ENCODE measurements at places on chromosomes 5 and 9. TPM values are rescaled to one million over a fixed set of nuclear protein-coding genes. Genes with fewer than 3 reads are reported as not detected.

ARHGEF28 gene
- total RNA-seq = 0.47 TPM

- H3K27ac ChIP-seq = no peak overlapping the region
- no peaks in the 10 kb centered on the region for H3K27me3 ChIP-seq
- H3K4me3 ChIP-seq = no peak overlapping the region
- peaks cover 7% of the 10 kb centered on the region for H3K36me3 ChIP-seq
These were observed 57.7 kb upstream of the IRX1 start for GRCh38 chr5:3537942-3538341.

DNA sequence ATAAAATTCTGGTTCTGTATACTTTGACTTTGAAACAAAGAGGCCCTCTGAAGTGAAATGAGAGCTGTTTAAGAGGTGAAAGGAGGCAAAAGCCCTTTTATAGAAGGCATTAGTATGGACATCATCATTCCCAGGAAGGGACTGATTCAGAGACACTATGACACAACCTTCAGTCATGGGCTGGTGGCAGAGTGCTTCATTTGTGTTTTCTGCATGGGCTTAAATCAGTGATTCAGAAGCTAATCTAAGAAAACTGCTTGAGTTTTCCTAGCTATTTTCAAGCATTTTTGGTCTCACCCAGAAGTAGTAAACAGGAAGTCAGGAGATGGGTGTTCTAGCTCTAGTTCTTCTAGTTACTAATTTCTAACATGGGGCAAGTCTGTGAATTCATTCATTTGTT is 288.9 kb downstream of the TRPM3 start:
- no peak overlapping the region for H3K4me3 ChIP-seq
- H3K27ac ChIP-seq = no peak overlapping the region
- no peaks in the 10 kb centered on the region for H3K36me3 ChIP-seq
- H3K27me3 ChIP-seq = no peaks in the 10 kb centered on the region

DNA sequence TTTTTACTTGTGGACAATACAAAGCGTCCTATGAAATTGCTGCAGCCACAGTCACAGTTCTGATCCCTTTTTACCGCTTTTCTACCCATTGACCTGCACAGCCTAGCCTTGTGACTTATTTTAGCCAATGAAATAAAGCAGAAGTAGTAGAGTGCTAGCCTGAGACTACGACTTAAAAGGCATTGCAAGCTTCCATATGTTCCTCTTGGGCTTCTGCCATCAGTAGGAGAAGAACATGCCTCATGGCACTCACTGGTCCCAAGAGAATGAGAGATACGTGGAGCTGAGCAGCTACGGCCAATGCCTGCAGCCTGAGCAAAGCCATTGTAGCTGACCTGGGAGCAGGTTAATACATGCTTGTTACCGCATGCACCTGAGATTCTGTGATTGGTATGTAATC is 416.6 kb upstream of the CLINT1 start:
- no peaks in the 10 kb centered on the region for H3K27me3 ChIP-seq
- peaks cover 2% of the 10 kb centered on the region for H3K4me1 ChIP-seq
- no peaks in the 10 kb centered on the region for H3K36me3 ChIP-seq
- H3K27ac ChIP-seq = no peak overlapping the region
- H3K4me3 ChIP-seq = no peak overlapping the region

Measured in glutamatergic neuron (in vitro differentiated cells).